ENCODE measurements at places on chromosomes 2 and 18.

- DNase-seq = peak; percentile 80
Observed at GRCh38 chr2:40101131-40101575, 322.1 kb upstream of the THUMPD2 start.

GRCh38 chr2:239822146-239822831 is 202.9 kb downstream of the NDUFA10 start:
- DNase-seq = no peak

DNA sequence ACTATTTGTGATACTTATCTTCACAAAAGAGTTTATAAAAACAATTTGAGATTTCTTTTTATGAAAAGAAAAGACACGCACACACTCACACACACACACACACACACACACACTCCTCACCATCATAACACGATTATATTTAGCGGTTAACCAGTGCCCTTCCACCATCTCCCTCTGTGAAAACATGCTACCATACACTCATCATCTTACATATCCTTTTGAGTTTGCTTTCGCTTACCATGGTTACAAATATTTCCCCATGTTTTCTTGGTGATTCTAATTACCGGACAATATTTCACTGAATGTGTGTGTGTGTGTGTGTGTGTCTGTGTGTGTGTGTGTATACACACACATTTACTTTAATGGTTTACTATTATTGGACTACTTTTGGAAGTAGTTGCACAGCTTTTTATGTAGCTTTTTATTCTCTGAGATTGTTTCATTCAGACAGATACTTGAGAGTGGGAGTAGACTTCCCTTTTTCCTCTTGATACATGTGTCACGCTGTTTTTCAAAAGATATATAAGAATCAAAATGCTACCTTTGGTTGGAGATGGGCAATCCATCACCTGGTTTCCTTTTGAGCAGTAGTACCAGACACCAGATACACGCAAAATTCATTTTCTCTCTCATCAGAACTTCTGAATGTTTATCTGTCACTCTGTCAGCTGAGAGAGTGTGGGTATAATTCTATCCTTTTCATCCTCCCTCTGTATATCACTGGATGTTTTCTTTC is 138.1 kb downstream of the SETBP1 start:
- no peak for DNase-seq

DNA sequence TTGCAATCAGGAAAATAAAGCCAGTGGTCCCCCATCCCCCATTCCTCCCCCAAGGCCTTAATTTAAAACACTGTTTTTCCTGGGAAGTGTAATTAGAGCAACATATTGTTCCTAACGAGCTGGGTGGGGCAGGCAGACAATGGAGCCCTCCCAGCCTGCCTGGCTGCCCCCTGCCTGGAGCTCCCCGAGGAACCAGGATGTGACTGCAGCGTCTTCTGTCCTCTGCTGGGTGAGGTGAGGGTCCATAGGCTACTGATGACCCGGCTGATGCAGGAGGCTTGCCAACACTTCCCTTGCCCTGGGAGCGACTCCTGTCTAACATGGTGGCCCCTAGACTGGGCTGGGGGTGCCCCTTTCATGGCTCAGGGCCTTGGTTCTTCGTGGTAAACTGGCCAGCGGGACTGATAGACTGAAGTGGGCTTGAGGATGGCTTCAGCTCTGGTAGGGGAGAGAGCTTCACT is 152.4 kb downstream of the DYSF start:
- DNase-seq = no peak

- DNase-seq = peak; percentile 52
Observed at GRCh38 chr2:44759823-44760222, 181.7 kb upstream of the SIX3 start.

GRCh38 chr2:28311660-28312249 is 80.9 kb upstream of the FOSL2 start:
- no peak for DNase-seq

DNA sequence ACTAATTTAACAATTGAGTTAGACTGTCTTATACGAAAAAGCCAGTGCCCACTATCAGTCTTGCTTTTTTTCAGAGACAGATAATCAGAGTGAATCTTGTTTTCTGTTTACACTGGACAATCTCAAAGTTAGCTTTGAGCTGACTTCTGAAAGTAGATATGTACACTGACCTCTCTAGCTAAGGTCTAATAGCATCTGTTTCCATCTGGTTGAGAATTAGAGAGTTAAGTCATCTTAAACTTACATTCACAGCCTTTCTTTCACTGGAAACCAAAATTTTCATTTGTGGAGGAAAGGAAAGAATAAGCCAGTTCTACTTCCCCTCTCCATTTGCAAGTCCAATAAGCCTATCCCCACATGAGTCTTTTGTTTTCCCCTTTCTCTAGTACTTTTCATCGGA is 89.3 kb downstream of the VRK2 start:
- no peak for DNase-seq

Measured in astrocyte of the hippocampus (primary cell).